ENCODE measurements at places on chromosomes 6 and 20.

DNA sequence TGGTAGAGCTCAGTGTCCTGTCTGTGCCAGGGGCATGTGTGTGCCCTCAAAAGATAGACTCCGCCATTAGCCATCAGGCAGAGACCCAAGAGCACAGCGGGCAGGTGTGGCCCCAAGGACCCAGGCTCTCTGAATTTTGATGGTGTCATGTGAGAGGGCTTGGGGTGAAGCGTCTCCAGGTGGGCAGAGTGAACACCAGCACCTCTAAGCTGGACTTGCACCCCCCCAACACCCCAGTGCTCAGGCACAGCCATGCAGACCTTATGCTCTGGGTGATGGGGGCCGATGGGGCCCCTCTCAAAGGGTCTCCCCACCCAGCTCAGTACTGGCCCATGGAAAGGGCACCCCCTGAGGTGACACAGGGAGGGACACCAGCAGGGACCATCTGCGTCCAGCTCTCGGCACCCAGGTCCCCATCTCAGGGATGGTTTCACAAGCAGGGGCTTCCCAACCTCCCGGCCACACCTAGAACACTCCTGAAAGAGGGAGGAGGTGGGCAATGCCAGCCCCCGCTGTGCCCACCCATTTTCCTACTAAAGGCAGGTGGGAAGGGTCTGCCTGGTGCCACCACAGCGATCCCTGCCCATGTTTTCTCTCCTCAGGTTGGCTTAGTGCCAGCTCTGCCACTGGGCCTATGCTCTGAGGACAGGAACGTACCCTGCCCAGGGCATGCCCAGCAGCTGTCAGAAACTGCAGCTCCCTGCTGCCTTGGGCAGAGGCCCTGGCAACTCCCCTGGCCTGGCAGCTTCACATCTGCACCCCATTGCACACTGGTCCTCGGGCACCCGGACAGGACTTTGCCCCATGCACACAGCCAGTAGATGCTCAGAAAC lies 3.5 kb downstream of the CST7 start:
- no peak for DNase-seq

DNA sequence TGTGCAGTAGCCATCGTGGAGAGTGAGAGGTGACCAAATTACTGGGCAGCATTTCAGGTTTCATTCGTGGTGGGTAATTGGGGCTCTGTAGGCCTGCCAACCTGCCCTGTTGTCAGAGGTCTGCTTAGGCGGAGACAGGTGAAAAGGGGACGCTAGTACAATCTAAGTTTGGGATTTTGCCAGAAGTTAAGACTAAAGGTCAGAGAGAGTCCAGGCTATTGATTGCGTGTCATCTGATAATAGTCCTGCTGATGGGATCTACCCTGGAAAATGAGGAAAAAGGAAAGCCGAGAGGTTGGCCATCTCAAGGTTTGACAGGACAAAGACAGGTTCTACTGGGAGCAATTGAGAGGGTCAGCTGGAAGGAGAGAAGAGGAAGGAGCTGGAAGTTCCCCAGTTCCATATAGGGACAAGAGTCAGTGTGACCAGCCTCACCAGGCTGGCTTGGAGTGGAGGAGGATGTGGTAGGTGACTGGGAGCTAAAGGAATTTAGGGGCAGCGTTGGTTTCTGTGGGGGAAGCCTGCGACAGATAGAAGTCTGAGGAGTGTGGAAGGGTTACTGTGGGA lies 10.9 kb downstream of the ARFGEF2 start:
- DNase-seq, result no peak

DNA sequence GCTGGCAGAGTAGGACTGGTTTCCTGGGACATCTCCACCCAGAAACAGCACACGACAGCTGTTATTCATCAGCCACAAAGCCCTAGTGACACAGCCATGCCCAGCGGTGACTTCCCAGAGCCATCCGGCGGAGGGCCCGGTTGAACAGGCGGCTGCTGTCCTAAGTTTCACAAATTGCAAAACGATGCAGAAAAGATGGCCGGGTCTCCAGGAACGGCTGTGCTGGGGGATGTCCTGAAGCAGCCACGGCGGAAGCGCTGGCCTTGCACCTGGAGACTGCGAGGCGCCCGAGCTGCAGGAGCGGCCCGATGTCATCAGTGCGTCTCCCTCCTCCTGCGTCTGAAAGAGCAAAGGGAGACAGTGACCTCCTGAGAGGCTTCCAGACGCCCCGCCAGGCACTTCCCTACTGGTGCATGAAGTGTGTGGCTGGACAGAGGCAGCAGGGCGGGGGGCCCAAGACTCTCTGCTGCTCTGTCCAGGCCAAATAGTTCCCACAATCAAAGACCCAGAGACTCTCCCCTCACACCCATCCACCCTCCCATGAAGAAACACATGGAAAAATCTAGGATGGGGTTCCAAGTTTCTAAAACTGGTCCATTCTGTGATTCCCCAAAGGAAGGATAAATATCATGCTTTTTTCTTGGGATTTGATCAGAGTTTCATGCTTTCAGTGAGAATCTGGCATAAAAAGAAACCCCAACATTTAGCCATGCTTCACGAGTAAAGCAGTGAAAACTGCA lies 44.0 kb downstream of the SSR1 start:
- DNase-seq, result no peak

DNA sequence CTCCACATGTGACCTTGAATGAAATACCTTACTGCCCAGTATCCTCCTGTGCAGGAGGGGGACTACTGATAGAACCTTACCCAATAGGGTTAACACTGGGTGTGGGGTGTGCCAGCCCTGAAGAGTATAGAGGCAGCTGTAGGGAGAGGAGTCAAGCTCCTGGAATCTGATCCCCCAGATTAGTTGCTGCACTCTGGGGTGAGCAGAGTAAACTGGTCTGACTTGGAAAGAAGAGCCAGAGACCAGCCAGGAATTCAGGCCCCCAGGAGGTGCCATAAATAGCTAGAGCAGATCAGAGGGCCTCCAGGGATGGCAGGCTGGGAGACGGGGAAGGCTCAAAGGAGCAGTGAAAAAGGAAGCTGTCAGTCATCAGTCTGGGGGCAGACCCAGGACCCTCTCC lies 3.5 kb upstream of the APOBEC2 start:
- DNase-seq, result no peak

- DNase-seq, result no peak
Observed at GRCh38 chr20:45822857-45823256, 4.3 kb downstream of the TNNC2 start.

DNA sequence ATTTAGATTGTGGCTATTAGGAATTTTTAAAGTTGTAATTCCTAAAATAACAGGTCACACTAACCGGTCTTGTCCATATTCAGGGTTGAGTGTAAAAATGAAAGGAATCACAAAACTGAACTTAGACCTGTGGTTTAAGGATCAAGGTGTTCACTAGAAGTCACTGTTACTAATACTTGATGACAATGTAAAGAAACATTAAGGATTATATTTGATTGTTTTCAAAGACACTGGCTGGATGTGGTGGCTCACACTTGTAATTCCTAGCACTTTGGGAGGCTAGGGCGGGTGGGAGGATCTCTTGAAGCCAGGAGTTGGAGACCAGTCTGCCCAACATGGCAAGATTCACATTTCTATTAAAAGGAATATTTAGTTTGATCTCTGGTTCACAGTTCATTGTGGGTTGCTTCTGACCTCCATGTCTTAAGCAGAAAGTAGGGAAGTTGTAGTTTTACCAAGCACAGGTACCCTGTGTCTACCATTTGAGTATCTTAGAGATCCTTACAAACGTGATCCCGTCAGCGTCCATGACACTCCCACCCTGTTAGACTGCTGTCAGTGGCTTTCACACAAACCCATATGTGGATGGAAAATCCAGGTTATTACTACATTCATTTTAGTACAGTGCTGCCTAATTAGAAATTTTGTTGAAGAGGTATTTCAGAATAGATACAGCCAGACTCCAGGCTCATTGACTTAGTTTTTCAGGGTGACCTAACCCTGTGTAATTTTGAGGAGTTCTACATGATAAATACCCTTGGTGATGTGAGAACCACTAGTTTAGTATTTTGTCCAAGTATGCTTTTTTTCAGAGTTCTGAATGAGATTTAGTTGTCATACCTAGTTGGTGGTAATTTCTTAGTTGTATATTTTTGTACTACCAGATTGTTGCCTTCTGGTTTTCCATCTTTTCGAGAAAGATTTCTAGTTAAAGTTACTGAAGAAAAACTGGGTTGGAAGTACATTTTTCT lies 10.2 kb downstream of the SRSF3 start:
- DNase-seq, result no peak

GRCh38 chr6:87212596-87212995 lies 57.2 kb downstream of the ZNF292 start:
- no peak for DNase-seq

DNA sequence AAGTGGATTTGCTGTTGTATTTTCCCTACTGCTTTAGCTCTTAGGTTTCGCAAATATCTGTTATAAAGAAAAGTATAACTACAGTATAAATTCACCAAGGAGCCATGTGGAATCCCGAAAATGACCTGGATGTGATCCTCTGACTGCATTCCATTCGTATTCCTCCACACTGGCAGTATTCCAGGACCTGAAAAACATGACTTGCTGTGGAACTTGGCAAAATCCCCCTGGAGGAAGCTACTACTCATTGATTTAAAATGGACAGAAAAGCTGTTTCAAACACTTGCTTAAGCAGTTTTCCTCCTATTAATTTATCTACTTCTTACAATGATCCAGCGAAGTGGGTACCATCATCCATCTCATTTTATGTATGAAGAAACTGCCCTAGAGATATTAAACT lies 13.3 kb upstream of the ENPP5 start:
- DNase-seq, result no peak

- DNase-seq, result no peak
Observed at GRCh38 chr20:40955326-40955725, 73.3 kb upstream of the TOP1 start.

Data from NCI-H187 (cell line).